ENCODE measurements at places on chromosomes 3 and 15.

DNA sequence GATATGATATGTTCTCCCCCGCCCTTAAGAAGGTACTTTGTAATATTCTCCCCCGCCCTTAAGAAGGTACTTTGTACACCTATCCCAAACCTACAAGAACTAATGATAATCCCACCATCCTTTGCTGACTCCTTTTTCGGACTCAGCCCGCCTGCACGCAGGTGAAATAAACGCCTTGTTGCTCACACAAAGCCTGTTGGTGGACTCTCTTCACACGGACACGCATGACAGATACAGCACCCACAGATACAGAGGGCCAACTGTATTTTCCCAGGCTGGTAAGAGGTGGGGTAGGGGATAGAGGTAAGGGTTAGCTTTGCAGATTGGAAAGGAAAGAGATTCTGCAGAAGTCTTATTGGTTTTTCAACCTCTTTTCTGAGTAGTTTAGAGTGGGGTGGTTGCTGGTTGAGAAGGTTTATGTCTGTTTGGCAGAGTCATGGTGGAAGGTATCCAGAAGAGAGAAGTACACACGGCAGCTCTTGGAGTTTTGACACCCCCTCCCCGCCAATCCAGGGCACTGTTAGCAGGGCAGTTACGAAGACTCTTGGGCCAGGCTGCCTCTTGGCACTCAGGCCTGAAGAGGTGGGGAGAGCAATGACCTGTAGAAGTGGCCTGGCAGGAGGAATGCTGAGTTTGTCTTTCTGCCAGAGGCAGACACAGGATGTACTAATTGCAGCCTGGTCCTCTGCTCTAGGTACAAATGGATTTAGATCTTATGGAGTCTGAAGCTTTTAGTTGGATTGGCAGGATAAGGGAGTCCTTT lies 36.0 kb upstream of the IDH2 start:
- no peak for DNase-seq

GRCh38 chr15:88256279-88257230 lies at the start of gene NTRK3:
TSS of gene NTRK3 (minus strand) at chr15:88256739. CDS start at chr15:88256153, 586 bp downstream.
- DNase-seq, result no peak

DNA sequence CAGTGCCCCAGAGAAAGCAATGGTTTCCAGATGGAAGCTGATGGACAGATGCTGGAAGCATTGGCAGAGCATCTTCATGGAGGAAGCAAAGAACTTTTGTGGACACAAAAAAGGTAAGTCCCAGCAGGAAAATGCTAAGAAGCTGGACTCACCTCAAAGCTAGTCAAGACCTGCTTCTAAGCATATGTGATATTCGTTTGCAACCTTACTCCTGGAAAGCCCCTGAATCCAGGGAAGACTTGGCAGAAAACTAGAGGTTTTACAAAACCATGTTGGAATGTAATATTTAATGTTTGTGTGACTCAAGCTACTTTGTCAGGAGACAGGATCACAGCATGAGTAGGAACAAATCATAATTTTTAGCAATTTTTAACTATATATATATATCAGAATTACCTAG lies 288.2 kb downstream of the BCHE start:
- DNase-seq, result no peak

- DNase-seq, result no peak
Measured at GRCh38 chr3:72976281-72976741, 20.3 kb upstream of the PPP4R2 start.

DNA sequence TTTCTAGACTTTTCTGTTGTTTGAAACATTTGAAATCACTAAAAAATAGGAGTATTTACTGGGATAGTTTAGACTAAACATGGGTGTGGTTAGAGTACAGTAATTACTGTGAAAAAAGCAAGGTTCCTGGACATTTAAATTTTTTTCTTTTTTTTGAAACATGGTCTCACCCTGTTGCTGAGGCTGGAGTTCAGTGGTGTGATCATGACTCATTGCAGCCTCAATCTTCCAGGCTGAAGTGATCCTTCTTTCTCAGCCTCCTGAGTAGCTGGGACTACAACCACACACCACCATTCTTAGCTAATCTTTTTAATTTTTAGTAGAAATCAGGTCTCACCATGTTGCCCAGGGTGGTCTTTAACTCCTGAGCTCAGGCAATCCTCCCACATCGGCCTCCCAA lies 20.4 kb upstream of the CELF6 start:
- no peak for DNase-seq

DNA sequence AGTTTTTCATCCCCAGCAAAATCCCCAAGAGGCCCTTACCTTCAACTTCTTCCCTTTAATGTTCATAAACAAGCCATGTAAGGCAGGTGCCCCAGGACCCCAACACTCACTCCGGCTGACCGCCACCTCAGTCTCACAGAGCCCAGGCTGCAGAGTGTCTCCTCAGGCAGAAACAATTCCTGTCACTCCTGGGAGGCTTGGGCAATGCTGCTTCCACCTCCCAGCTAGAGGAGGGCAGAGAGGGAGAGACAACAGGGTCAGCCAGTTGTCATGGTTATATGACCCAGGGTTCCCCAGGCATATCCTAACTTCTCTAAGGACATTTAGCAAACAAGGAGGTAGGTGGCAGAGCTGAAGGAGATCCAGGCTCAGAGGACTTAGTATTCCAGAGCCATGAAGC lies at the start of gene PLIN1:
Gene PLIN1 (minus strand): TSS at position 156 of the 400 bp plus-strand sequence. CDS start 1,878 bp downstream, outside the sequence.
- no peak for DNase-seq

DNA sequence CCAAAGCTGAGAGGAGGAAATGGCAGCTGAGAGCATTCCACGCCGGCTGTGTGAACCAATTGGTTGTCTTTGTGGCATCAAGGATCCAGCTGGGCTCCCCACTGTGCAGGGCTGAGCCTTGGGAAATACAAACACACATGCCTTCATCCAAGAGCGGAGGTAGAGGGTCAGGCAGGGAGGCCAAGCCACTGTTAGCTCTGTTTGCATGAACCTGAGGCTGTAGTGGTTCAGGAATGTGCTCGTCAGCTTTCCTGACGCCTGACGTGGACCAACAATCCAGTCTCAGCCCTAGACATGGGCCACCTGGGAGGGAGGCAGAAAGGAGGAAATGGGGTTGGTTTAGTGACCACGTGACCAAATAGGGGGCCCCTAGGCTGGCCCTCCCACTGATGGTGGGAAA lies 276.9 kb downstream of the TLE3 start:
- DNase-seq, result no peak
